ENCODE measurements at places on chromosomes 5 and 9.

DNA sequence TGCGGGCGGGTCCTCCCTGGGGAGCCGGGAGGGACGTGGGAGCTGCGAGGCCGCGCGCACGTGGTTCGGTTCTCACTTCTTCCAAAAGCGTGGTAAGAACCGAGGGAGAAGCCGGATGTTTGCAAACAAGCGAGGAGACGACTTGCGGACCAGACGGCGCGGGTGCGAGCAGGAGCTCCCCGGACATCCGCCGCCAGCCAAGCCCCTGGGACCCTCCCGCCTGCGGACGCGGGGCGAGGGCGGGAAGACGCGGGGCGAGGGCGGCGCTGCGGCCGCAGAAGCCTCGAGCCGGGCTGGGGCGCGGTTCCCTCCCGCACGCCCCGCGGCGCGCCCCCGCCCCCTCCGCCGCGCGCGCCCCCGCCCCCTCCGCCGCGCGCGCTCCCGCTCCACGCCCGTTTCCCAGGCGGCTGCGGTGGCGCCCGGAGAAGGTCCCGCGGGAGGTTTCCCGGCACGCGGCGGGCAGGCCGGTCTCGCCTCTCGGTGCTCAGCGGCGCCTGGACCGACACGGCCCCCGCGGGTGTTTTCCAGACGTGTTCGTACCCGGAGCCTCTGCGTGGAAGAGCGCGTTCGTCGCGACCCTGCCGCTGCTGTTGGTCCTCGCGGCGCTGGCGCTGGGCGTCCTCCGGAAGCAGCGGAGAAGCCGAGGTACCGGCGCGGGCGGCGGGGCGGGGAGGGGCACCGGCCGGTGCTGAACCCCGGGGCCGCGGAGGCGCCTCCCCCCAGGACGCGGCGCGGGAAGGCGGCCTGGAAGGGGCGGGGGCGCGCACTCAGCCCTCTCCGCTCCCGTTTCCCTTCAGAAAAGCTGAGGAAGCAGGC, 12.8 kb downstream of the BTNL9 start:
- no peak for DNase-seq

DNA sequence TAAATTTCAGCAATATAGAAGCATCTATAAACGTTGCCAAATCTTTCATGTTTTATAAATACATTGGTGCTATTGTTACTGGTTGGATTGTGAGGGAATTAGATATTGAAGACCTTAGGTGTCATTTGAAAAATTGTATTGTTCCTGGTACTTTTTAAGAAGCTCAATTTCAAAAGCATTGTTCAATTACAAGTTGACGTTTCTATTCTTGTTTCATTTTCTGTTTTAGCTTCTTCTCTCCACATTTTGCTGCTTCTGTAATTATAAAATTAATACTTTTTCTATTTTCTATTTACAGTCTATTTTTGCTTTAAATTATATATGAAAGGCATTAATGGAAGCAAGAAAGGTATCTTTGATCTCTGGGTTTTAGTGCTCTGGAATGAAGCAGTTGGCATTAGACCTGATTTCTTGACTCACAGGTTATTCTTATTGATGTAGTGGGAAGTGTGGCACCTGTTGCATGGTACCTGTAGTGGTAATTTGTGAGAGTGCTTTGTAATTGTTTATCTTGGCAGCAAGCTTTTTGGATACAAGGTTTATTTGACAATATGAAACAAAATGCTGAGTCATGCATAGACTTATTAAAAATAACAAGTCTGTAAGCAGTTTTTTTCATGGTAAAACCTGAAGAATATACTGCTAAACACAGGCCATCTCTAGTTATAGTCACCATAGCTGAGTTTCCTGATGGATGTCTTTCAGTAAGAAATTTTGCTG, 13.2 kb downstream of the MACIR start:
- DNase-seq: no peak

DNA sequence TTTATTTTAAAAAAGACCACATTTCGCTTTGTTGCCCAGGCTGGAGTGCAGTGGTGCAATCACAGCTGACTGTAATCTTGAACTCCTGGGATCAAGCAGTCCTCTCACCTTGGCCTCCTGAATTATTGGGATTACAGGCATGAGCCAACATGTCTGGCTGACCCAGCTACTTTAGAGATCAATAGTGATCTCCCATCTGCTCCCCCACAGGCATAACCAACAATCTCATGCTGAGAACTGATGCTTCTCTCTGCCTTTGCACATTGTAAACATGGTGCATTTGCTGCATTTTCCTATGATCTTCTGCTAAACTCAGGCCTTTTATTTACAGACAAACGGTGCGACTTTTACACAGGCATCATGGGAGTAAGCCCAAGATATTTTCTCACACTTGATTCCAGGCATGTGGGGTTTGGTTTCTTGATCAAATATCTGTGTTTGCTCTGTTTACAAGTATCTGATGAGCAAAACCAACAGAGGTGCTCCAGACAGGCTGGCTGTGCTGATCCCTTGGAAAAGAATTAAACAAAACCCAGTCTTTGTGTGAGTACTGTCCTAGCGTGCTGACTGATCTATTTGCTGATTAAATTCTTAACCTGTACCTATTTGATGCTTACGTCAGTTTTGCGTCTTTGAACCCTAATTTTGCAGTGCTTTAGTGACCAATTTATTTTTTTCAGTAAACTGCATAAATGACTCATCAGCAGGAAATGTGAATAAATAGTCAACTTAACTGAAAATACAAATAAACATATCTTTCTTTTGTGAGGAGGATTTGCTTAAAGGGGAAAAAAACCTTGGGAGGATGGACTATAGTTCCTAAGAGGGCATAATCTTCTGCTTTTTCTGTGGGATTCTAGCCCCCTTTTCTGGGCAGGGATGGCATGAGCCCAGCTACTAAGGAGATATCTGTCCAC, 191.7 kb upstream of the NR3C1 start:
- no peak for DNase-seq

DNA sequence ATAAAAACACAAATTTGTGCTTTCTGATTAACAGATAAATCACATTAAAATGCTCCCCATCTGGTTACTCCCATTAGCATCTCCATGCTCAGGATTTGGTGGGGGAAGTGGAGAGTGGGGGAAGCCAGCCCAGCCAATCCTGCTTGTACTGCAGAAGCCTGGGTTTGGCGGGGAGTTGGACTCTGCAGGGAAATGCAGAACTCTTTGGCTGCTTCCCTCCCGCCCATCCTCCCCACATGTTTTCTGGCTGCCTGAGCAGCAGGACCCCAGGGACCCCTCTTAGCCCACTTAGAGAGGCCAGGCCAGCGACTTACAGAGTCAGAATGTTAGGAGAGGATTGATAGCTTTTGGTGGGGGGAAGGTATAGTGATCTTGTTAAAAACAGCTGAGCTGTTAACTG, 59.5 kb upstream of the FOXI1 start:
- no peak for DNase-seq

DNA sequence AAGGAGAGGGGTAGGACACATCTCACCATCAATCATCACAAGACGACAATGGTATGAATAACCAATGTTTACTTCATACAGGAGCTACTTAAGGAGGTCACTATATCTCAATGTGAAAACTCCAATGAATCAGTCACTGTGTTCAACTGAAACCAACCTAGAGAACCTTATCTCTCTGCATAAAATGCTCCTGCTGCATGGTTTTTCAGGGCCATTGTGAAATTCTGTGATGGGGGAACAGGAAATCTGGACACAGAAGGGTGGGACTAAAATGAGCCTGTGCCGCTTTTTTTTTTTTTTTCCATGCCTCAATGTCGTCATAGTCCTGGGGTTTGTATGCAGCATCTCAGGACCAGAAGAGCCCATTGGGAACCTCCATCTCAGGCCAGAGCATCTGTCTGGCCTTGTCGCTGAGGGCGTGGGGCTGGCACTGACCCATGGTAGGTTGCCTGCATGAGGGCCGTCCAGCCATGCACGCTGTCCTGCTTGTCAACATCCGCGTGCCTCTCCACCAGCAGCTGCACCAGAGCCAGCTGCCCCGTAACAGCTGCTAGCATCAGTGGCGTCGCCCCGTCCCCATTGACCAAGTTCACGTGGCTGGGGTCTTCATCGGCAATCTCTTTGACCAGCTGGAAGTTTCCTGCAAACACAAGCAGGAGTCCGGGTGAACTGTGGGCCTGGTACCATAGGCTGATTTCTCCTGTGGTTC, 12.7 kb downstream of the ANKS6 start:
- no peak for DNase-seq

DNA sequence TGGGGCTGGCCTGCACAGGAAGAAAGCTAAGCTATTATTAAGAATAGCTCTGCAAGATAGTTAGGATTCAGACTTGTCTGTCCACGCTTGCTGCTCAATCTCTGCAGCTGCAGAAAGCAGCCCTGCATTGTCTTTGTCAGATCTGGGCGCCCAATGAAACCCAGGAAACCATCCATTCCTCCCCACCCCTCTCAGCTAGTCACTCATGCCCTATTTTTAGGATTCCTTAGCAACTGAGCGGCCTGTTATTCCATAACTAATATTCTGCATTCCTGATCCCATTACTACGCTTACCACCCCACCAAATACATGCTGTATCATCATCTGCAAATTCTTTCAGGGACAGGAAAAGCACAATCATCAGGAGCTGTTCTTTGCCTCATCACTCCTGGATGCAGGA, 52.9 kb upstream of the APC start:
- DNase-seq: no peak

- DNase-seq: no peak
Observed at GRCh38 chr5:128329386-128329939, 208.6 kb downstream of the FBN2 start.

- DNase-seq: no peak
Observed at GRCh38 chr5:78638423-78638822, 10.1 kb downstream of the LHFPL2 start.

DNA sequence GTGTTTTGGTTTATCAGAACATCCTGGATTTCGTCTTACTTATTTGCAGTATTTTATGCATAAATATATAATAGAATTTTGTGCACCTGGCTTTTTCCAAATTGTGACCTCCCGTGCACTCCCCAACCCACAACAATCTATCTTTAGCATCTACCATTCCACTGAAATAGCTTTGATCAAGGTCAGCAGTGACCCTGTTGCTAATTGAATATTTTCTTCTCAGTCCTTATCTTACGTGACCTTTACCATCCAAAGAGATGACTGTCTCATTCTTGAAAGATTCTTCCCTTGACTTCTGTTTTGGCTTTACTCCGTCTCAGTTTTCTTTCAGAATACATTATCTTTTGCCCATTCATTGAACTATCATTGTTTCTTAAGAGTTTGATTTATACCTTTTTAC, 18.4 kb downstream of the NDUFS4 start:
- DNase-seq: no peak

DNA sequence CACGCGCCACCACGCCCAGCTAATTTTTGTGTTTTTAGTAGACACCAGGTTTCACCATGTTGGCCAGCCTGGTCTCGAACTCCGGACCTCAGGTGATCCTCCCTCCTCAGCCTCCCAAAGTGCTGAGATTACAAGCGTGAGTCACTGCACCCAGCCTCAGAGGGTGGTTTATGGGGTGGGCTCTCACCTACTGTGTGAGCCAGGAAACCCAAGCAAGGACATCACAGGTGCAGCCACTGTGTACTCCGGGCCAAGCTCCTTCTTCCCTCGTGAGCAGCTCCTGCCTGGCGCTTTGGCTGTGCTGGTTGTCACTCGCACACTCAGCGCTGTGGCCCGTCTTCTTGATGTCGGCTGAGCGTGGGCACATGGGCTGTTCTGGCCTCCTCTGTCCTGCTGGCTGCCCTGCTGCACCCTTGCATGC, 70.1 kb downstream of the WNK2 start:
- no peak for DNase-seq

- no peak for DNase-seq
Observed at GRCh38 chr5:149636861-149637246, 55.6 kb downstream of the ARHGEF37 start.

DNA sequence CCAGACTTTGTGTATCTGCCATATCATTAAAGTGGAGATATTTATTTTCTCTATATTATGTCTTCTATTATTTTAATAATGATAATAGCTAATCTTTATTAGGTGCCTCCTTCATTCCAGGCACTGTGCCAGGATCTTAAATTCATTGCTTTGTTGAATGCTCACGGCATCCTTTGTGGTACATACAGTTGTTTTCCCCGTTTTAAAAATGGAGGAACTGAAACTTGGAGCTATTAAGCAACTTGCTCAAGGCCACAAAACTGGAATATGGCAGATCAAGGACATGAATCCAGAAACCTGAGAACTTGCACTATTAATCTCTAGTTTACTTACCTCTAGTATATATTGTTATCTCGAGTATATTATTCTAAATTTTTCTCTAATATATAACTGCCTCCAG, 41.5 kb upstream of the PPP3R2 start:
- no peak for DNase-seq

- no peak for DNase-seq
Observed at GRCh38 chr9:129282731-129283211, 104.7 kb upstream of the IER5L start.

GRCh38 chr9:29212397-29213387, 1639.4 kb upstream of the C9orf72 start:
- DNase-seq: no peak

DNA sequence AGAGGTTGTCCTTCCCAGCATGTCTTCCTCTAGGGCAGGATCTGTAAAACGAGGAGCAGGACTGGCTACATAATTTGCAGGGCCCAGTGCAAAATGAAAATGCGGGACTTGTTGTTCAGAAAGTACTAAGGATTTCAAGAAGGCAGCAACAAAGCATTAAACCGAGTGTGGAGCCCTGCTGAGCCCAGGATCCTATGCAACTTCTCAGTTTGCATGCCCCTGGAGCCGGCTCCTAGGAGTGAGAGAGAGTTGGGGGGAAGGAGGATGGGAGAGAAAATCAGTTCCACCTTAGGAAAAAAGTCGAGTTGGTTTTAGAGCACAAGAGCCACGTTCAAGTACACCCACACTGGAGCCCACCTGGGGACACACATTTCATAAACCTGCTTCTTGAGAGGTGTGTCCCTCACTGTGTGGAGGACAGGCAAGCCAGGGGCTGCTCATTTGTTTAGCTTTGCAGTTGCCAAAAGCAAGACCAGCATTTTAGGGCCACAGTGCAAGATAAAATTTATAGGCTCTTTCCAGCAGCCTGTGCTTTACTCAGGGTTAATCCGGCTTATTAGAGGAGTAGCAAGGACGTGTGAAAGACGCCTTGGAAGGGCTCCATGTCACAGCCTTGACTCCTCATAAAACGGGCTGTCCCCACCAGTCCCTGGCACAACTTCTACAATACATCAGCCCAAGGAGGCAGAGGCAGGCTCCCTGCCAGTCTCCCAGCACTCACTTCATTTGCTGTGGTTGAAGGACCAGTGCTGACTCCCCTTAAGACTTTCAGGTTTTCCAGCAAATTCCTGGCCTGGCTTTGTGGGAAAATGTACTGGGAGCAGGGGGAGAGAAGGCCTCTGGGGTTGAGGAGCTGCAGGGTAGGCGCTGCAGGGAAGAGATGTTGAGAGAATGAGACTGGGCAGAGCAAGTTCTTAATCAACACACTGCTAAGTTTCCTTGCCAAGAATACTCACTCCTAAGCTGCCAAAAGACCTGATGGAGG, 159.7 kb upstream of the SEMA6A start:
- no peak for DNase-seq
